ENCODE measurements at places on chromosomes 12 and 14.

GRCh38 chr14:89373185-89373584, 43.8 kb downstream of the FOXN3 start:
- DNase-seq = no peak

DNA sequence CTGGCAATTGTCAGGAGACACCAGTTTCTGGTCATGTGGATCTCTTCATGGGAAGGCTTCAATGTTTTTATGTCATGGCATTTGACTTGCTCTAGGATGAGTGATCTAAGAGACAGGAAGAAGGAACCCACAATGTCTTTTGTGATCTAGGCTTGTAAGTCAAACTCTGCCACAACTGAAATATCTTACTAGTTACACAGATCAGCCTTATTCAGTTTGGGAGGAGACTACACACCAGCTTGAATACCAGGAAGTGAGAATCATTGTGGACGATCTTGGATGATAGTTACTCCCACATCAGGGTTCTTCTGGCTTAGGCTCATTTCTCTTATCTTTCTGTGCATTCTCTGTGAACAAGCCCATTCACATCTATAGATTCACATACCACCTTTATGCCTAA, 236.2 kb upstream of the FBXO33 start:
- no peak for DNase-seq

DNA sequence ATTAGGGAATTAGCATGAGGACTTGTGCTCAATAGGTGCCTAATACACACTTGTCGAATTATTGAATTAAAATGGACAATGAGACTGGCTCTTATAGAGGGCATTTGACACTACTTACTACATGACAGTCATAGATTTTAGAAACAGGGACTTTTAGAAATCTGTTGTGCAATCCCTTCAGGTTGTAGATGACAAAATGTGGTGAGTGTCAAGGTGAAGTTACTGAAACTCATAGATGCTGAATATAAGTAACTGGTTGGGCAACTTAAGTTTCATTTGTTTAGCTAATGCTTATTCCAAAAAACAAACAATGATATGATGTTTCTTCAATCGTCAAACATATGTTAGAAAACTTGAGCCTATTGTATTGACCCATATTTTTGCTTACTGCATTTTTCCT, 12.9 kb upstream of the PEX5 start:
- no peak for DNase-seq

GRCh38 chr14:54749180-54749579, 153.4 kb downstream of the GCH1 start:
- no peak for DNase-seq

DNA sequence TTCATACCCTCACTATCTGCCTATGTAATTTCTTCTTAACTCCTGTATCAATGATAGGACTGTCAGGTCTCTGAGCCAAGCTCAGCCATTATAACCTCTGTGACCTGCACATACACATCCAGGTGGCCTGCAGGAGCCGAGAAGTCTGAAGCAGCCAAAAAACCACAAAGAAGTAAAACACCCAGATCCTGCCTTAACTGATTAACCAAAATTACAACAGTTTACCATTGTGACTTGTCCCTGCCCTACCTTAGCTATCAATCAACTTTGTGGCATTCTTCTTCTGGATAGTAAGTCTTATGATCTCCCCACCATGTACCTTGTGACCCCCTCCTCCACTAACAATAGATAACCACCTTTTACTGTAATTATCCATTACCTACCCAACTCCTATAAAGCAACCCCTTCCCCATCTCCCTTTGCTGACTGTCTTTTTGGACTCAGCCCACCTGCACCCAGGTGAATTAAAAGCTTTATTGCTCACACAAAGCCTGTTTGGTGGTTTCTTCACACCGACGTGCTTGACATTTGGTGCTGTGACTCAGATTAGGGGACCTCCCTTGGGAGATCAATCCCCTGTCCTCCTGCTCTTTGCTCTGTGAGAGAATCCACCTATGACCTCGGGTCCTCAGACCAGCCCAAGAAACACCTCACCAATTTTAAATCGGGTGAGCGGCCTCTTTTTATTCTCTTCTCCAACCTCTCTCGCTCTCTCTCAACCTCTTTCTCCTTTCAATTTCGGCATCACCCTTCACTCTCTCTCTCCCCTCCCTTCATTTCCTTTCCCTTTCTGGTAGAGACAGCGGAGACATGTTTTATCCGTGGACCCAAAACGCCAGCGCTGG, 11.5 kb upstream of the LGMN start:
- DNase-seq = no peak

DNA sequence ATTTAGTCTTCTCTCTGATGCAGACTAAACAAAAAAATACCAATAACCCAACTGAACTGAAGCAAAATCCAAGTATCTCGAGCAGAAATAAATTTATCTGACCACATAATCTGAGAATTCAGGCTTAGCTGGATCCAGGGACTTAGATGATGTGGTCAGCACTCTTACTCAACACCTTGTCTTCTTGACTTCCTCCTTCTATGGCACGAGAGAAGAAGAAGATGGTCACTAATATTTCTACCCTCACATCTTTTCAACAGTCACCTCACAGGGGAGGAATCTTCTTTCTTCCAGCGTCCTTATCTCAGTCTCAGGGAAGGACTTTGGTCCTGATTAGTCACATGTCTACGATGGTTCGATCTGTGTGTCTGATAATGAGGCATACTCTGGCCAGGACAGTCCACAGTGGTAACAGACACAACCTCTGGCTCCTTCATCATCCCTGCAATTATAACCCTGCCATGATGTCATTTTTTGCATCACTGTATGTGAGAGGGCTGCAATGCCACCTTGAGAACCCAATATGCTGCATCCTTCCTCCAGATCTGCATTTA, 15.8 kb downstream of the RGS6 start:
- no peak for DNase-seq

- DNase-seq = no peak
These were observed 68.1 kb downstream of the LRRC74A start for GRCh38 chr14:76894308-76894707.

DNA sequence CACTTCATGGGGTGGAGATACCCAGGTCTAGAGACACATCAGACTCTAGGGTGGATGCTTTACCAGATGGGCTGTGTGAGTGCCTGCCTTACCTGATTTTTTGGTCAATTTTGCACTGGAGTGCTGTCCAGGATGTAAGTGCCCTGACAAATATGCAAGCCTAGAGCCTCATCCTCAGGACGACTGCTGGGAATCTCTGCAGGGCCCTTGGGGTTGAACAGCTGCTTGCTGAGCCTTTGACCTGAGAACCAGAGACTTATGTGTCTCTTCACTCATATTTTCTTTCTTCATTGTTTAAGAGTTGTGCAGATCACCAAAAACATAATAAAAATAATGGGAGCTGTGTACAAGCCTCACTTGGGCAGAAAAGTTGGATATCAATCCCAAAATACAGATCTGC, 551.5 kb upstream of the ATP2B1 start:
- DNase-seq = no peak

DNA sequence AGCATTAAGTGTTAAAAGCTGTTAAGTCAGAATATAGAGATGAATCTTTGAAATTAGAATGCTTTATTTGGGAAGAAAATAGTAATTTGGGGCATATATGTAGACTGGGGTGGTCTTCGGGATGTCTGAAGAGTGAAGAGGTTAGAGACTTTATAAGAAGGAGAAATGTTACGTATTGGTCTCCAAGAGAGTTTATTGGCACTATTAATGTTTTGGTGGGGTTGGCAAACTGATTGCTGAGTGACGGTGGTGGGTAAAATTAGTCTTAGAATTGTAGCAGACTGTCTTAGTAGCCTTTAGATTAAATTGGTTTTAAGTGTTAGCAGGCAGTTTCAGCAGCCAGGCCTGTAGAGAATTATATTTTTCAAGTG, 4.9 kb upstream of the ATP23 start:
- DNase-seq = no peak

GRCh38 chr12:13443498-13443897, 247.0 kb downstream of the EMP1 start:
- DNase-seq = no peak

GRCh38 chr14:83764656-83765599, 1765.0 kb upstream of the FLRT2 start:
- DNase-seq = no peak

- DNase-seq = no peak
These were observed 9.2 kb upstream of the LBHD2 start for GRCh38 chr14:103074729-103075367.

DNA sequence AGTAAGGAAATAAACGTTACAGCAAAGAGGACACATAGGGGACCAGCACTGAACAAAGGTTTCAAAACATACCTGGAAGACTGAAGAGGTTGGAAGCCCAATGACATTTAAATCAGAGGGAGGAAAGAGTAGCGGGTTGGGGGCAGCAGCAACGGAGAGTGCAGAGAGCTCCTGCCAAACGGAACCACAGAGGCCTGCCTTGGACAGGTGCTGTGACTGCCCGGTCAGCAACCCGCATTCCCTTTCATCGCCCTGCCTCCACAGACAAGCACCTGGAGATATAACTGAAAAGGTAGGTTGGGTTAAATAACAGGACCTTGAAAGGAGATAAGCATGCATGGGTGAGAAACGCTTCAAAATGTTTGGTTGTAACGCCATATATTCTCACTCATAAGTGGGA, 92.8 kb upstream of the SLC38A4 start:
- no peak for DNase-seq

GRCh38 chr12:4293299-4293965, 19.9 kb downstream of the CCND2 start:
- DNase-seq = no peak

GRCh38 chr12:2294651-2295475, 242.1 kb downstream of the CACNA1C start:
- no peak for DNase-seq

DNA sequence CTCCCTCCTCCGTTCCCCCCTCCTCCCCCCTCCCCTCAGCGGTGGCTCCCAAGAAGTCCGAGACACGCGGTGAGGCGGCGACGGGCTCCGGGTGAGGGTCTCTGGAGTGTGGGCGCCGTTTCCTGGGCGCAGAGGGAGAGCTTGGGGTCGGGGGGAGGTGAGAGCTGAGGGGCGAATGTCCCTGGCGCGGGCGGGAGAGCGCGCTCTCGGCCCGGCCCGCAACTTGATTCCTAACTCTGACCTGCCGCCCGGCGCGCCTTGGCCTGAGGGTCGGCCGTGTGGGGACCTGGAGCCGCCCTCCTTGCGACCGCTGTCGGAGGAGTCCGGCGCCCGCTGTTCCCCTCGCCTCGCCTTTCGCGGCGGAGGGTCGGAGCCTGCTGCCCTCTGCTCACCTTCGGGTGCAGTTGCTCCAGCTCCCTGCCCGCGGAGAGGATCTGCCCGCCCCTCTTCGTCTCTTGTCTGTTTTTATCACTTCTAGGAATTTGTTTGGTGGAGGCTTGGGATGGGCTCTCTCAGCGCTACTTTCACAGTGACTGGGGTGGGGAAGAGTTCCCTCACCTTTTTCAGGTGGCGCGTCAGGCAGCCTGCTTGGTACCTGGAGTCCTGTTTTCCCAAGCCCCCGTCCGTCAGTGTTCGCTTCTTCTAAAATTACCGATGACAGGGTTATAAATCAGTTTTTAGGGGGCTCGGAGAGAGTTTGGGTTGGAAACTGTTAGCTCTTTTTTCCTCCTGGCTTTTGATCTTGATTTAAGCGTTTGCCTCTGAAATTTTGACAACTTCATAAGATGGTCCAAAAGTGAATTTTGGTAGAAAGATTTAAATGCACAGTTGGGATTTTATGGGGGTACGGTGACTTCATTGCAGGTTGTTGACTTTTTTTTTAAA, 495 bp downstream of the ADIPOR2 start:
- DNase-seq = peak; percentile 77

- DNase-seq = no peak
These were observed 6.3 kb downstream of the CAND1 start for GRCh38 chr12:67275380-67275913.

- no peak for DNase-seq
These were observed 23.5 kb downstream of the UBR7 start for GRCh38 chr14:93230539-93230938.

- no peak for DNase-seq
These were observed 124.3 kb downstream of the ZFP36L1 start for GRCh38 chr14:68668531-68668930.

GRCh38 chr12:1573960-1574864, 20.2 kb downstream of the FBXL14 start:
- DNase-seq = no peak

DNA sequence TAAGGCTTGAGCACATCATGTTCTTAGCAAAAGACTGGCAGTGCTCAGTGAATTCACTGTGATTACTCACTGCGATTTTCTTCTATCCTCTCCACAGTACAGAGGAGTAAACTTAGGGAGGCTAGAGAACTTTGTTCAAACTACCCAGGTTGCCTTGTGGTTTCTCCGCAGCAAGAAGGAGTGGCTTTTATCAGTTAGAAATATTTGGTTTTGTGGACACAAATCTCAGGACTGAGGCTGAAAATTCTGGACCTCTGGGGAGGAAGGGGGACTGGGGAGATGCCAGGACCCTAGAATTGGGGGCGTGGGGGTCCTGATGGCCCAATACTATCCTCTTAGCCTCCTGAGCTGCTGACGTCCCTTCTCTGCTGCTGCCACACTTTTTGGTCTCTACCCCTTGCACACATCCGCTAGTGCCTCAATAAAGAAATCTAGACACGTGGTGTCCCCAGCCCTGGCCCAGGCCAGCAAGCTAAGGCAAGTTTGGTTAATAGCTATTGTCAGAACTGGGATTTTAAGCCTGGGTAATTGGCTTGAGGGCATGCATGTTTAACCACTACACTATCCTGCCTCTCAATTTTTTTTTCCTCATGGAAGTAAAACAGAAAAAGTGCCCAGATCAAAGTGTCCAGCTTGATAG, 842 bp downstream of the OAS2 start:
- no peak for DNase-seq

DNA sequence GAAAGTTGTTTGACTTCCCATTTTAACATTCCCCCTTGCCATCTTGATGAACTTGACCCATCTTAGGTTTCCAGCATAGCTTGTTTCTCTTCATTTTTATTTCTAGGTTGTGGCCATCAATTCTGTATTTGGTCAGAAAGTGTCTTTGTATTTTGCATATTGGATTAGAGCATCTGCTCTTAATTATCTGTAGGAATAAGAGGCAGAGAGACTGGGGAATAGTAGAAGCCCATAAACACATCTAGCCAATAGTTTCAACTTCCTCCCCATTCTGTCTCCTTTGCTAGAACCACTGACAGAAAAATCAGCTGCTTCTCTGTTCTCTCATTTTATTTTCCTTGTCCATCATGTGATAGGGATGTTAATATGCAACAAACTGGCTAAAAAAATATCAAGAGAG, 8.2 kb downstream of the SOCS2 start:
- no peak for DNase-seq

- DNase-seq = no peak
These were observed 29.4 kb downstream of the PPFIA2 start for GRCh38 chr12:81729781-81730180.

GRCh38 chr12:27780612-27781408, 774 bp upstream of the MANSC4 start:
- no peak for DNase-seq

- DNase-seq = no peak
These were observed 50.9 kb downstream of the CHGA start for GRCh38 chr14:92973798-92974372.

- DNase-seq = no peak
These were observed 871 bp upstream of the COQ5 start for GRCh38 chr12:120529641-120530417.

DNA sequence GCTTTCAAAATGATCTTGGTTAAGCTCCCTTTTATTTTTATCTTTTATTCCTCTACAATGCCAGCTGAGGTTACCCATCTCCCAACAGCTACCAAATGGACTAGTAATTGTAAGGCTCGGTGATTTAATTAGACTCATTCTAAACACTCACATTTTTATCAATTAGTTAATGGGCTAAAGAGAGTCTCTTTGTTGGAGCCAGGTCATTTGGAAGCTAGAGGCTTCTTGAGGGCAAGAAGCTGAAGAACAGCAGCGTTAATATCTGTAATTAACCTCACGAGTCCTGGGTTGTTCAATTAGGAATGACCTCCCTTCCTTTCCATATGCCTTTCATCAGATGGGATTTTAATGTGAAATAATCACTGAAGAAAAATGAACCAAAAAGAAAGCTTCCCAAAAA, 56.9 kb downstream of the OTX2 start:
- no peak for DNase-seq

All from type B pancreatic cell (in vitro differentiated cells).